ENCODE measurements at places on chromosomes 12 and 14.

GRCh38 chr14:53609009-53609408 is 347.6 kb downstream of the BMP4 start:
- DNase-seq = no peak

DNA sequence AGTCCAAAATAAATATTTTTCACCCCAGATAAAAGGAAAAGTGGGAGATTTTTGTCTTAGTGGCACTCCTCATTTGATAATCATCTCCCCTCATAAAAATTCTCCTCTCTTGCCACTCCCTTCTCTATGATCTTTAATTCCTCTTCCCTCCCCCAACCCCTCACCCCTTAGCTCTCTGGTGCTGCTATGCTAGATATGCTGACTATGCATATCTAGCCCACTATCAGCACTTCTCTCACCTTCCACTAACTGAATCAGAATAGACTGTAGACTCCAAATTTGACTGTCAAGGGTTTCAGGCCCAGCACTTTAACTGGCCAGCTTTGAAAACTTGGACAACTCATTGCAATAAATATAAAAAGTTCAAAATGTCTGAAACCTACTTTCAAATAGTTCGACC is 254.2 kb downstream of the ETNK1 start:
- DNase-seq = no peak

GRCh38 chr14:92039063-92039718 is 668 bp downstream of the TRIP11 start:
- no peak for DNase-seq

DNA sequence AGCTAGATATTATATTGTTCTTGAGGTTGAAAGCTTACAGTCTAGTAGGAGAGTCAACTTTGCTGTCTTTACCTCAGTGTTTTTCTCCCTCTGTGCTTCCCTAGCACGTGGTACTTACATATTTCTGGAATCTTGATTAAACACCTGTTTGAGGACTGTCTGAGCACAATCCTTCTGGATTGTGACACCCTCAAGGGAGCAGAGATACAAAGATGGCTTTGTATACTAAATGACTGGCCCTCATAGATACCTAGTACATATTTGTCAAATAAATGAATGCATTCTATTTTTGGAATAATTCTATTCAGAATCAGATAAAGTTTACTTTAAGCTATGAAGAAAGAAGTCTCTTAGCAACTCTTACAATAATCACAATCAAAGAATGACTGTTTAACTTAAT is 113.3 kb downstream of the LRRK2 start:
- no peak for DNase-seq

DNA sequence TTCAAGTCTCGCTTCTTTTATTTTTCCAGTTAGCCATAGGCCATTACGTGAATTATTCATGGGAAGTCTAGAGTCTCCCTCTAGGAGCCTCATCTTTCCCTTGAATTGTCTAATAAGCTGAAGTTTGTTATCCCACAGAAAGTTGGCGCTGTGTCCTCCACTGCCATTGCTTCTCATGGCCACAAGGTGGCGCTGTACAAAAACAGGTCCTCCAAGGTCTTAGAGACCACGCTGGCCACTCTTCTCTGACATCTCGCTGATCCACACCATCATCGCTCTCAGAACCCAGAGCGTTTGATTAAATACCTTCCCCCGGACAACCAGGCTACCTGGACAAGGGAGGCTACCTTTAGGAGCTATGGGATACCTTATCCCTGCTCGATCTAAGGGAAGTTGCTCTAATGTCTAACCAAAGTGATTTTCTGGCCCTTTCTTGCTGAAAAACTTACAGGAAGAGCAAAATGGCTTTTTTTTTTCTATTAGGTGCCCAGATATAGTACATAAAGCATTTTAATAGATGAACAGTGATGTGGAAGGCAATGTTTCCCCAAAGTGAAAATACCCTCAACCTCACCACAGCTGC is 110.0 kb downstream of the CCDC60 start:
- DNase-seq = no peak

DNA sequence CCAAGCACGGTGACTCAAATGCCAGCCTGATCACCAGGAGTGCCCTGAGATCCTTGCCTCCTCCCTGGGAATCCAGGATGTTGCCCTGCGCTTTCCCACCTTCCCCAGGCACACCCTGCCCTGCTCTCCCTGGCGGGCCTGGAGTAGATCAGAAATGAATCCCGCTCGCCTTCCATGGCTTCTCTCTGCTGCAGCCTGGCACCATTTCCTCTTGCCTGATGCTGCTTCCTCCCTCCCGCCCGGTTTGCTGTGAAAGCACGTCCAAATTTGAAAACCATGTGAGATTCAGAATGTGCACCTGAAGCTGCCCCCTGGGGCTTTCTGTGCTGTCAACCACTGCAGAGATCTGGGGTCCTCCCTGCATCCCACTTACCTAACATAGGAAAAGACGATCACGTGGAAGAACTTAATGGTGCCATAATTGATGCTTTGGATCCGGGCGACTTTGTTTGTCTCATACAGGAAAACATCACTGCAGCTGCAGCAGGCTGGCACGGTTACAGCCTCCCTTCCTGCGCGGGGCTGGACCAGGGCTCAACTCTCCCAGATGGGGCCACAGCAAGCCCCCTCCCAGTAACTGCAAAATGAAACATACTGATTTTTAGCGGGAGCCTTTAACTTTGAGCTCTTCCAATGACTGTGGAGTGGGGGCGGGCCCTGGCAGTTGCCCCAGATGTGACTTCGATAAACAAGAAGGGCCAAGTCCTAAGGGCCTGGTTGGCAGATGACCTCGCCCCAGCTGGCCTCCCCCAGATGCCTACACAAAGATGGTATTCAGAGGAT is 24.9 kb upstream of the C12orf76 start:
- DNase-seq = no peak

DNA sequence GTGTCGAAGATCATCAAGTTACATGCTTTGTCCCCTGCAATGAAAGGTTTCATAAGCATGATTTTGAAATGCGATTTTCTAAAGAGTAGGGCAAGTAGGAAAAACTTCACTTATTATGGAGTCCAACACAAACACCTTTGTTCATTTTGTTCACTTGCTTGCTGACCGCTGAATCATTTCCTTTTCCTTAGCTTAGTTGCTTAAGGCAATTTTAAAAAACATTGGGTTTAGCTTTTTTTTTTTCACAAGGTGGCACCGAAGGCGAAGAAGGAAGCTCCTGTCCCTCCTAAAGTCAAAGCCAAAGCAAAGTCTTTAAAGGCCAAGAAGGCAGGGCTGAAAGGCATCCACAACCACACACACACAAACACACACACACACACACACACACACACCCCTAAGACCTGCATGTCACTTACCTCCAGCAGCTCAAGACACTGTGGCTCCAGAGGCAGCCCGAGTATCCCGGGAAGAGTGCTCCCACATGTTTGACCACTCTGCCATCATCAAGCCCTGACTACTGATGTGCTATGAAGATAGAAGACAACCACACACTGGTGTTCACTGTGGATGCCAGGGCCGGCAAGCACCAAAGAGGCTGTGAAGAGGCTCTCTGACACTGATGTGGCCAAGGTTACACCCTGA is 11.4 kb downstream of the MANSC1 start:
- DNase-seq = no peak

GRCh38 chr12:90585640-90586304 is 369.2 kb downstream of the CCER1 start:
- no peak for DNase-seq

- DNase-seq = no peak
These were observed 226.1 kb downstream of the CHST11 start for GRCh38 chr12:104682790-104683279.

Measured in activated B cell treated with CpG ODN at 0.5 μM for 24 hours (primary cell).